HT1080 (cell line): ENCODE measurements at places on chromosomes 3 and 15. TPM values are rescaled to one million over a fixed set of nuclear protein-coding genes. Genes with fewer than 3 reads are reported as not detected.
A peak's percentile ranks its signal among the peaks of the same experiment; 100 is the strongest.

DNA sequence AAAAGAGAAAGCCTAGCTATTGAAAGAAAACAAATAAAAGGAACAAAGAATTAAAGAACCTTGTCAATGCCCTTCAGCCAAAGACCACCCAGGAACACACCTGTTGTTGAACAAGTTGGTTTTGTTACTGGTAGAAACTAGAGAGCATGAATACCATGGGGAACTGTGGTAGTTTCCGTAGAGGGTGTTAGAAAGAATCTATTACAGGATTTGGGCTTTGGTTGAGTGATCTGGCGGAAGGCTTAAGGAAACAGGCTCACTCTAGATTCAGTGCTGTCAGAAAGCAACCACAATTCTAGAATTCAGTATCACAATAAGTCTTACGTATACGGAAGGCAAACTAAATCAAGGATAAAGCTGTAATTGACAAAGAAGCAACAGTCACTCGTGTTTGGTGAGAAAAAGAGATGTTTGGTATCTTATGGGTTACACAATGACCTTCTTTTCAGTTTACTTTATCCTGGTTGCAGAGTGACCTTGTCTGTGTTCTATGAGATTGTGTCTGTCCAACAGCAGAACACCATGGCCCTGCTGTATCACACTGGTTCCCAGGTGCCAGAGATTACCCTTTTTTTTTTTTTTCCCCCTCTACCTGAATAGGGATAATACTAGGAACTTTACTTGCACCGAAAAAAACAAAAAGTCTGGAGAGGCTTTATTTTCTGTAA, 265.9 kb downstream of the SHQ1 start:
- no peak for DNase-seq

DNA sequence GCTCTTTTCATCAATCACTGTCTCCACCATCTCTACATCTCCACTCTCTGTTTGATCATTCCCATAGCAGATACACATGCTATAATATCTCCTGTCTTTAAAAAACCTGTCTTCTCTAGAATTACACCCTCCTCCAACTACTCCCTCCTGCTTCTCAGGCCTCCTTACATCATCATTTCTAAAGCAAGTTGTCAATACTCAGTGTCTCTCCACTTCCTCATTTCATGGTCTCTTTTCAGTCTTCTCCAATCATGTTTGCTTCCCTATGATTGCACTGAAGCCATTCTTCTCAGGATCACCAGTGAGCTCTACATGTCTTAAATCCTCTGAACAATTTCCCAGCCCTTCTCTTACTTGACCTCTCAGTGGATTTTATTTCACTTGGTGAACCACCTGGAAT, 87.0 kb upstream of the ZNF280D start:
- no peak for DNase-seq

GRCh38 chr3:63937661-63938651, 25.8 kb upstream of the SCAANT1 start:
- no peak for DNase-seq

GRCh38 chr3:107217172-107217571, 160.1 kb upstream of the CCDC54 start:
- peak; percentile 70 for DNase-seq

GRCh38 chr15:60871731-60872130, 357.4 kb downstream of the RORA start:
- no peak for DNase-seq

GRCh38 chr3:13475871-13476590, 4.1 kb upstream of the HDAC11 start:
- DNase-seq: no peak

The GOLGA8R gene
- total RNA-seq: 0.17 and 0.69 TPM in 2 replicates

The PAQR5 gene
- 5.3 and 6.5 TPM in 2 replicates for total RNA-seq

The HTR3E gene
- not detected in 2 replicates for total RNA-seq

The CLDN16 gene
- not detected in 2 replicates for total RNA-seq
